Urinary bladder (tissue), 4 donors: ENCODE measurements at places on chromosomes 2 and 18. TPM values are rescaled to one million over a fixed set of nuclear protein-coding genes. Genes with fewer than 3 reads are reported as not detected.

The FKBP1B gene
- 5.1 TPM for total RNA-seq

The MFSD2B gene
- 0.85 TPM for total RNA-seq

The DPP4 gene
- 44.1 TPM for total RNA-seq

The FAM237A gene
- not detected for total RNA-seq

GRCh38 chr18:52953387-52953786, 613.4 kb downstream of the DCC start:
- no peak for DNase-seq

- DNase-seq: no peak
Observed at GRCh38 chr18:35999925-36000324, 27.4 kb downstream of the RMP24 start.

DNA sequence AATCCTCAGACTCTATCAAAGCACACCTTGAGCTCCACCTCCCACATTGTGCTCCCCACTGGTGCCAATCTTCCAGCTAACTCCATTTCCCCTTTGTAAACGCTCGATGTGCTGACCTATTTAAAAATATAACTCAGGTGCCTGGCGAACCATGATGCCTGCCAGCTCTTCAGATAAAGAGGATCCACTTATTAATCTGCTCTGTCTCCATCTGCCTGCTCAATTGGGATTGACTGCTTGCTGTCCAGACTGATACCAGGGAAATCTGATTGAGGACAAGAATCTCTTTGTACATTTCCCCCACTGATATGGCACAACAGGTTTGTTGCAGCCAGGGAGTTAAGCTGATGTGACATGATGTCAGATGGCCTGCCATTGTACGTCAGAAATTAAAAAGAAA, 2036.5 kb upstream of the CELF4 start:
- no peak for DNase-seq

- peak; percentile 41 for DNase-seq
Observed at GRCh38 chr2:237883951-237884446, 24.6 kb downstream of the RAMP1 start.

GRCh38 chr18:10546557-10547300, 20.9 kb downstream of the NAPG start:
- no peak for DNase-seq

- DNase-seq: no peak
Observed at GRCh38 chr2:165560377-165560988, 91.0 kb downstream of the CSRNP3 start.

DNA sequence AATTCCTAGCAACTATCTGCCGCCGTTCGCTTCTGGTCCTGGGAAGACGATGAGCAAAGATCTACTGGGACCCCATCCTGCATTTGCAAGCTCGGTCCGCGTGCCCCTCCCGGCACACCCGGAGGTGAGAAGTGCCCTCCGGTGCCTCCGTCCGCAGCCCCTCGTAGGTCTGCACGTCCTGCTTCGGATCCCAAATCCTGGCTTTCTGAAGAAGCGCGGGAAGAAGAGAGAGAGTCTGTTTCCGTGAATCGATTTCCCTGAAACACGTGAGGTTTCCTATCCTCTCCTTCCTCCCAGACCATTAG, 5.0 kb upstream of the OSR1 start:
- no peak for DNase-seq

GRCh38 chr2:135820003-135820618, 16.9 kb downstream of the LCT start:
- DNase-seq: no peak
